ENCODE measurements at places on chromosomes 11 and 22.

- no peak for DNase-seq
Measured at GRCh38 chr11:113563766-113564526, 88.7 kb upstream of the DRD2 start.

DNA sequence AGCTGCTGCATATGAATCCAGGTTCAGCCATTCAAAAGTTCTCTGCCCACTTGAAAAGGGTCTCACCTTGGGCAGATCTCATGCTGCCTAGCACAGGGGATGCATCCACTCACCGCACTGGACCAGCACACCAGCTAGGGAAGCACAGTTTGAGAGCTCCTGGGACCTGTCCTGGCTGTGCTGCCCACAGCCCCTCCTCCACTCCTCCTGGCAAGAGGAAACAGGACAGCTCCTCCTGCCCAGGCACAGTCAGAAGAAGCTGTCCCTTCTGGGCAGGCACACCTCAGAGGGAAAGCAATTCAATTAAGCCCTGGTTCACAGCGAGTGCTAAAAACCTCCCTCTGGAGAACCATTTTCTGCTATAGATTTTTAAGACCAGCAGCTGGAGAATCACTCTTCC lies 146.7 kb downstream of the ST3GAL4 start:
- DNase-seq = no peak

- no peak for DNase-seq
Measured at GRCh38 chr11:102837156-102837555, 6.3 kb downstream of the MMP3 start.

DNA sequence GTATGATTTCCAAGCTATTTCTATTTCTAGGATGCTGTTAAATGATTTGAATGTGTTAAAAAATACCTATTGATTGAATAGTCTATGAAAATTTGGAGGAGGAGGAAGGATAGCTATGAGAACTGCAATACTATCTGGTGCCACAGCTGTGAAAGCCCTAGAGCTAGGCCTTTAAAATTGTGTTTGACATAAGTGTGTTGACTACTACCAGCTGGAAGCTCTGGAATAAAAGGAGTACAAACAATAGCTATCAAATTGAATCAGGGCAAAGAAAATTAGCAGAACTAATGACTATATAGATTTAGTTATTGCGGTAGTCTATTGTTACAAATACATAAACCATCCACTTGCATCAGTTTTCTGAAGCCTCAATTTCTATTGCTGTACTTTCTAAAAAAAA lies 124.8 kb upstream of the CNTN5 start:
- no peak for DNase-seq

DNA sequence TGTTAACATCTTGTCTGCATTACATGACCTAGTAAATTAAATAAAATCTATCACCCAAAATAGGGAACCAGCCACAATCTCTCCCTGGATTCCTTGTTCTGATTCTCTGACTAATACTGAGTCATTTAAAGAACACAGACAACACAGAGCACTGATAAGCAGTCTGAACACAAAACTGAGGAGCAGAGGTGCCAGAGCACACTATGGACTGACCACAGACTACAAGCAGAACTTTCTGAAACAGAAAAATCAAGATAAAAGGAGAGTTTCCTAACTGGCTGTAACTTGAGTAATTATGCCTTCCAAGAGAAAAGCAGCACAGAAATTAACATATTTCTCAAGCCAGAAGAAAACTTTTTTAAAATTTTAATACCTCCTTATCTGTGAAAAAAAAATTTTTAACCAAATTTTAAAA lies 128.8 kb downstream of the SGSM3 start:
- no peak for DNase-seq

GRCh38 chr11:47566149-47566698 lies 825 bp downstream of the PTPMT1 start:
- DNase-seq = no peak

DNA sequence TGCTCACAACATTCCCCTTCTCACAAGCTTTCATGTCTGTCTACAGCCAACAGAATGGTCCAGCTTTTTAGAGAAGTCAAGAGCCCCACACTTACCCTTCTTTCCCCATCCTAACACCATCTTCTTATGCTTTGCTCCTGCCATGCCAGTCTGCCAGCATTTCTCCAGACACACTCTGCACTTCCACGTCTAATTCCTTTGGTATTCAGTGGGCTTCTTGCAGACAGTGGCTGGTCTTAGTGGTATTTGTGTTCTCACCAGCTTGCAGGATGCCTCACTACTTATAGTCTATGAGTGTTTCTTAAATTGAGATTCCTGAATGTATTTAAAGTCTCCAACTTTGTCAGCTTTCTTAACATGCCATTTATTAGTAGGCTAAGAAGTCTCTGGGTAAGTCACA lies 154.4 kb downstream of the BBOX1 start:
- no peak for DNase-seq

DNA sequence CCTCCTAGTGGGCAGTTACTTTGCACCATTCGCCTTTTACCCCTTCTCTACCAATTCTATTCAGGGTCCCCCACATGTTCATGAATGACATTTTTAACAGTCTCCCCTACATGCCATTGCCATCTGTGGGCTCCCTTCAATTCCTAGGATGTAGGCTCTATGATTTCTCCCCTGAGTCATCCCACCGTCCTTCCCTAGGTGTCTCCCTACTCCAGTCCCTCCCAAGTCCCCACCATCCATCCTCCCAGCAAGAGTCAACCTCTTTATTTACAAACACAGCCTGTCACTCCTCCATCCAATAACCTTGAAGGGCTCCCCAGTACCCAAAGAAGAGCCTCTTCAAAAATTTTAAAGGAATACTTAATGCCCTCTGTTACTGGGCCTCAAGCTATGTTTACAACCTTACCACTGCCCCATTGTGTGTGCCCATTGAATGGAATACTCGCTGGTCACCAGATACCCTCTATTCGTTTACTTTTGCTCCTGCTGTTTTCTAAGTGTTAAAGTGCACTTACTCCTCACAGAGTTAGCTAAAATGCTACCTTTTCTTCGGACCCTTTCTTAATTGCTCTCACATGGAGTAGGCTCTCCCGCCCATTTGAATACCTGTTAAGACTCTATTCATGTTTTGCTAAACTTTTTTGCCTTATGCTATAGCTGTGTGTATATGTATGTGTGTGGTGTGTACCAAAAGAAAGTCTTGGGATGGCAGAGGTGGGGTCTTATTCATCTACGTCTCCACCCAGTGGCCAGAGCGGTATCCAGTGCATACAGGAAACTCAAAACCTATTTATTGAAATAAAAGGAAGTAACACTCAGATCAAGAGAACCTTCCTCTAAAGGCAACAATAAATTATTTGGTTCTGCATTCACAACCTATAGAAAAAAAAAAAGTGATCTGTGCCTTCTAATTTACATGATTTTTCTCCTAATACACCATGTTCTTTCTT lies 235.8 kb upstream of the CCDC90B start:
- DNase-seq = no peak

DNA sequence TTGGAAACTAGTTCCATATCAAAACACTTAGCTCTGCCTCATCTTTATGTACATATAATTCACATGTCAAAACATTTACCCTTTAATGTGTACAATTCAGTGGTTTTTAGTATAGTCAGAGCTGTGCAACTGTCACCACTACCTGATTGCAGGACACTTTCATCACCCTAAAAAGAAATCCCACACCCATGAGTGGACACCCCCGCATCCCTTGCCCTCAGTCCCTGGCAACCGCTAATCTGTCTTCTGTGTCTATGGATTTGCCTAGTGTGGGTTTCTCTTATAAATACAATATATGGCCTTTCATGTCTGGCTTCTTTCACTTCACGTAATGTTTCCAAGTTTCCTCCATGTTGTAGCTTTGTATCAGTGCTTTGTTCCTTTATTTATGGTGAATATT lies 8.6 kb upstream of the EMID1 start:
- no peak for DNase-seq

- DNase-seq = no peak
Measured at GRCh38 chr11:61917334-61918109, at the start of gene RAB3IL1. Gene RAB3IL1, minus strand, starts transcription at chr11:61917566. Its CDS starts 199 bp downstream, at chr11:61917367.

- no peak for DNase-seq
Measured at GRCh38 chr22:21641417-21641788, 699 bp upstream of the SDF2L1 start.

- no peak for DNase-seq
Measured at GRCh38 chr11:122803306-122803705, 35.0 kb upstream of the CRTAM start.

- DNase-seq = no peak
Measured at GRCh38 chr11:121590772-121591404, 138.1 kb upstream of the SORL1-AS1 start.

DNA sequence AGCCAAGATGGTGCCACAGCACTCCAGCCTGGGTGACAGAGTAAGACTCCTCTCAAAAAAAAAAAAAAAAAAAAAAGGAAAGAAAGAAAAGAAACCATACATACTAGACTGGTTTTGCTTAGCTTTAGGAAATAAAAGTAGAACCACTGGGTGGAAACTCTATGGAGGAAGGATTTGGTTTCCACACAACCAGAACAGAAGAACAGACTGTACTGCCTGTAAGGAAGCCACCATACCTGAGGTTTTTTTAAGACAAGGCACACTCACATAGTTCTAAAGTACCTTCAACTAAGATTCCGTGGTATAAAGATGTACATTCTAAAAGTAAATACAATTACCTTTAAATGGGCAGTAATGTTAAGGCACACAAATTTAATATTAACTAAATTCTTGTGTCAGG lies 58.6 kb downstream of the NUP98 start:
- no peak for DNase-seq

- DNase-seq = no peak
Measured at GRCh38 chr22:28464127-28464526, 215.5 kb downstream of the TTC28 start.

- no peak for DNase-seq
Measured at GRCh38 chr11:107508201-107508857, 50.7 kb upstream of the CWF19L2 start.

GRCh38 chr11:96168623-96169022 lies 174.4 kb downstream of the MAML2 start:
- no peak for DNase-seq

- no peak for DNase-seq
Measured at GRCh38 chr11:124101737-124102136, 13.5 kb upstream of the VWA5A start.

- DNase-seq = no peak
Measured at GRCh38 chr11:118200901-118201680, 23.7 kb downstream of the JAML start.

- DNase-seq = no peak
Measured at GRCh38 chr11:117959438-117960149, 26.6 kb upstream of the IL10RA start.

GRCh38 chr11:24559315-24559714 lies 62.5 kb downstream of the LUZP2 start:
- DNase-seq = no peak

GRCh38 chr22:39592081-39593065 lies 21.8 kb downstream of the CACNA1I start:
- no peak for DNase-seq

- no peak for DNase-seq
Measured at GRCh38 chr22:26552466-26552865, 37.5 kb downstream of the TPST2 start.

DNA sequence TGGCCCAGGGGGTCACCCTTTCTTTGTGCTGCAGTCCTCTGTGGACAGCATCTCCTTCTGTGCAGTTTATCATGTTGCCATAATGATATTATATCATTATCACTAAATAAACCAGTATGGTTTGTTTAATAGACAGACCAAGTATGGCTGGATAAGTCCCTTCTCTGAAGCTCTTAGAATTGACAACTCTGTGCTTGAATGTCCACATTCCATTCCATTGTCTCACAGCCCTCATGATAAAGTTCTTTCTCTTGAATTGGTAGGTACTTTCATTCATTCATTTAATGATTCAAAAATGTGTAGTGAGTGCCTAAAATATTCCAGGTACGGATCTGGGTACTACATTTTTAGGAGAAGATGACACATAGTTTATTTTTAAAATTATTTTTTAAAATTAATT lies 7.8 kb downstream of the RPS6KA4 start:
- no peak for DNase-seq

GRCh38 chr11:73330569-73331093 lies 22.6 kb downstream of the ARHGEF17 start:
- no peak for DNase-seq

- no peak for DNase-seq
Measured at GRCh38 chr11:62401811-62402210, 17.0 kb upstream of the SCGB1A1 start.

DNA sequence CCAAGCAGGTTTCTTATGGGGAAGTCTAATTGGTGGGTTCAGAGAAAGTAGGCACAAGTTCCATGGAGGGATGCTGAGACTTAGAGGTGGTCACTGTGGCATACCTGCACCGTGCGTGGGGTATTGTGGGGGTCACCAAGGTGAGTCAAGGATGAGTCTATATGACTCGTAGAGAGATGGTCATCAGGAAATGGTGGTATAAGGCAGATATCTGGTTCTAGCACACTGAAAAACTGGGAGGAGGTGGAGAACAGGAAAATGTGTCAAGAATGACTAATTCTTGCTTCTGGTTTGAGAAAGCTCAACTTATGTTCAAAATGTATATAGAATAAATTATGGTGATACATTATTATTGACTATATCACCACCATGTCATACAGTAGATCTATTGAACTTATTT lies 258.1 kb downstream of the RAB38 start:
- DNase-seq = no peak

DNA sequence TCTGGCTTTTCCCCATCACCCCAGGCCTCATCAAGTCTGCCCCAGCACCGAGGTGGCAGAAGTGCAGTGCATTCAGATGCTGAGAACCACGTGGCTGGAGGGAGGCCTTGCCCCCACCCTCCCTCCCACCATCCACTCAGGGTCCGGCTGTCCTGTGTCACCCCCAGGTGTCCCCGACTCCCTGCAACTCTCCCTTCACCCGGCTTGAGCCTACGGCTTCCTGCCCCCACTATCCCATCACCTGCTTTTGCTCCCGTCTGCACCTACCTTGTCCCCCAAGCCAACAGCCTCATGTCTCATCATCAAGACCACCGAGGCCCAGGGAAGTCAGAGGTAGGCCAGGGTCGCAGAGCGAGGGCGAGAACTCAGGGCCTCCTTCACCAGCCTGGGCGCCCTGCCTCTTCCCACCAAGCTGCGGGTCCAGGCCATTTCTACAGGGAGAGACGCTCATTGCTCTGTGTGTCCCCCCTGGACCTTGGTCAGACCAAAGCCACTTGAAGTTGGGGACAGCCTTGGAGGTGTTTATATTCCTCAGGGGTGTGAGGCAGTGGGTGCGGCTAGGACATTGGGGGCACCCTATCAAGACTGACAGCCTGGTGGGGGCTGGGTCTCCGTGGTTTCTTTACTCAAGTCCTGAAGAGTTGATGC lies 66.2 kb upstream of the CCND1 start:
- DNase-seq = no peak

GRCh38 chr22:39204216-39204615 lies 40.6 kb downstream of the PDGFB start:
- DNase-seq = no peak

DNA sequence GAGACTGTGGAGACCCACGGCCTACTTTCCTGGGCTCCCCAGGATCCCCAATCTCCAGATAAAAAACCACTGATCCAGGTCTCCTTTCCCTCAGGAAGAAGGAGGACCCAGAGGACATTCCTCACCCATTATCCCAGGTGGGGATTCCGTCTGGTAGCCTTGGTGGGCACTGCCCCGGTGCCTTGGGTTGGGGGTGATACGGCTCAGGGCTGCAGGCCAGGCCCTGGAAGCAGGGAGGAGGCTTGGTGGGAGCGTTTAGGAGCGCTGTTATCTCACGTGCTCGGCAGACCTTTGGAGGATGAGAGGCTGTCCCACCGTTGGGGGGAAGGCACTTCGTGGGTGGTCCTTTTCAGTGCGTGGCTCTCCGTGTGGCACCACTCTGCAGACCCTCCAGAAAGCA lies 926.3 kb downstream of the BRD1 start:
- DNase-seq = no peak
